AG08396 (cell line): ENCODE measurements at places on chromosomes 4 and X.

DNA sequence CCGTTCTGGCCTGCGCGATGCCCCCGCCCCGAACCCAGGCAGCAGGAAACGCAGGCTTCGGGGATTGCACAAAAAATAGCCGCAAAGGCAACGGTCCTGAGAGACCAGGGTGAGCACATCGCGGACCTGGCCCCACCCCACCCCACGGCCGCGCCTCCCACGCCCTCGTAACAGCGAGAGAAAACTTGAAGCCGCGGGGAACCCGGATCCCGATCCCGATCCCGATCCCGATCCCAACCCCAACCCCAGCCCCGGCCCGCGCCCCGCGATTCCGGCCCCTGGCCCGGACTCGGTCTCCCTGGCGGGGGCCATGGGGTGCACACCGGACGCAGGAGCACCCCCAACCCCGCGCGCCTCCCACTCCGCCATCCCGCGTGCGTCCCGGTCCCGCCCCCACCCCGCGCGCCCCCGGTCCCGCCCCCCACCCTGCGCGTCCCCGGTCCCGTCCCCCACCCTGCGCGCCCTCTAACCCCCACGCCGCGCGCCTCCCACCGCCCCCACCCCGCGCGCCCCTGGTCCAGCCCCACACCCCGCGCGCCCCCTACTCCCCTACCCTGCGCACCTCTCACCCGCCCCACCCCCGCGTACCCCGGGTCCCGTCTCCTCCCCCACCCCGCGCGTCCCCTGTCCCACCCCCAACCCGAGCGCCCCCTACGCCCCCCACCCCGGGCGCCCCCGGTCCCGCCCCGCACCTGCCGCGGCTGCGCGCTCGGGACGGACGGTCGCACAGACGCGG, 29.0 kb downstream of the NOP14 start:
- DNase-seq: peak; percentile 80

DNA sequence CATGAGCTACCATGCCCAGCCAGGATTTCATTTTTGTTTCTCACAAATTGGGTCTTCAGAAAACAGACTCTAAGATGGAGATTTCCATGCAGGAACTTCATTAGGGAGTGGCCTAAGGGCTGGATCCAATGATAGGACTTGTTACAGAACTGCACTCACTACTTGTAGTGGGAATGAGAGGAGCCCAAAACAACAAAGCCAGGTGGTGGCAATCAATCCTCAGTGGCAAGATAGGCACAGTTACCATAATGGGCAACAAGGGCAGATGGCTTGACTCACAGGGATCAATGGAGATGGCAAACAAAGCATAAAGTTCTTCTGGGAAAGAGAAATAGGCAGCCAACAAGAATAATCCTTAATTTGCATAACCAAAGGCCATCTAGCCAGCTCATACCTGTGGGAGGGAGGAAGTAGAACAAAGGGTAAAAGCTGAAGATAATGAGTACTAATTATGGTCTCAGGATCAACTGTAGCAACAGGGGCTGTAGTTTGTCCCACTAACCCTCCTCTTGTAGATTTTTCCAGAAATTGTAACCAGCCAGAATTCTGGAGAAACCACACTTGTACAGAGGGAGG, 72.8 kb upstream of the MAPK10 start:
- DNase-seq: no peak

GRCh38 chr4:14783011-14783877, 219.0 kb upstream of the CPEB2 start:
- no peak for DNase-seq

DNA sequence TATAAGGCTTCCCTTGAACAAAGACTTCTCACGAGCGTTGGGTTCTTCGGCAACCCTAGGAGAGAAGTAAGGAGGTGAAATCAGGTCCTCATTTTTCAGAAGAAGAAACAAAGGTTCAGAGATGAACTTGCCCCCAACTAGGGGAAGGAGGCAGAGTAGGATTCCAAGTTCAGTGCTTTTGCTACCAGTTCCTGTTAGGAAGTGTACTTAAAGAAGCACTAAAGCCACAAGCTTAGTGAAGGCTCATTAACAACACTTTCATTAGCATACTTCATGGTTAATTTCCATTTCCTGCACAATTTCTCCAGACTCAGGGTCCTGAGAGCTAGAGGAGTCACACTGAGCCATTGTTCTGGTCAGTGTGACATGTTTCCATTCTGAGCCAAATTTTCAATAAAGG, 52.1 kb downstream of the VSIG4 start:
- DNase-seq: no peak

GRCh38 chrX:78687586-78687985, 28.5 kb upstream of the RTL3 start:
- no peak for DNase-seq

DNA sequence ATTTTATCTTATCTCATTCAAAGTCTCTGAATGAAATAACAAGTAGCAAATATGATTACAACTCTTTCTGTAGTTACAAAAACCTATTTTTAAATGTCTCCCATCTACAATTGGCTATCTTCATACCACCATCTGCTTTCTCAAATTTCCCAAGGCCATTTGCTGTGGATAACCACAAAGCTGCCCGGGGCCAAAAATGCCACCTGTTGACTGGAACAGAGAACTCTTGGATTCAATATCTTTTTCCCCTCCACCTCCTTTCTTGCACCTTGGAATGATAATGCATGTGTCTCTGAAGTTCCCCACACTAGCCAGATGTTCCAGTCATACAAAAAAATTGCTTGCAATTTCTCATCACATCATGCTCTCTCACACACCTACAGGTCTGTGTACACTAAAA, 93.3 kb upstream of the SCML1 start:
- DNase-seq: no peak

- DNase-seq: no peak
These were observed 63.5 kb upstream of the PGM2 start for GRCh38 chr4:37762991-37763368.

DNA sequence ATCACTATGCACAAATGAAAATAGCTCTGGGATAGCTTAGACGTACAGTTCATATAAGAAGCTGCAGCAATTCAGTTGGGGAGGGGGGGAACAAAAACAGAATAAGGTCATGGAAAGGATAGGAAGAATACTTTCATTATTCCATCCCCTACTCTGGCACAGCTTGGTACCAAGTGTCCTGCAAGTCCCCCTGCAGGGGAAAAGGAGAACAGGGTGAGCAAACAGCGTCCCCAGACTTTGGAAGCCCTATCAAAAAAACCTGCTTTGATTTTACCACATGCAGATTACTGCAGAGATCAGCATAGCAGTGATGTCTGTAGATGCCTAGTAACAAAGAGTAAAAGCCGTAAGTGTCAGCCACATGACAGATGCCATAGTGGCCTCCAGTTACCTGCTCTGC, 209.4 kb upstream of the NEIL3 start:
- no peak for DNase-seq

- no peak for DNase-seq
These were observed 1.0 kb downstream of the PNMA3 start for GRCh38 chrX:153057281-153057680.

DNA sequence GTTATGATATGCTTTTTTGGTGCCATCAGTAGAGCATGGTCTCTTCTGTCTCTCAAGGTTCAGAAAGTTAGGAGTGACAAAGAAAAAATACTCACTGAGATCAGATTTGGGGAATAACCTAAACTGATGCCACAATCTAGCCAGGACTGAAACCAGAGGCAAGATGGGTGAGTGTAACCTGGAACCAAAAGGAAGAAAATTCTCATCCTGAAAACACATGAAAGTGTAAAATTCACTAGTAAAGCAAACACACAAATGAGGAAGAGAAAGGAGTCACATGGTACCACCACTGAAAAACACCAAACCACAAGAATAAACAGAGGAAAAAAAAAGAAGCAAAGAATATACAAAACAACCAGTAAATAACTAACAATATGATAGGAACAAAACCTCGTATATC, 96.4 kb downstream of the ANXA10 start:
- no peak for DNase-seq

GRCh38 chrX:1546691-1547251, 9.8 kb upstream of the P2RY8 start:
- DNase-seq: no peak

DNA sequence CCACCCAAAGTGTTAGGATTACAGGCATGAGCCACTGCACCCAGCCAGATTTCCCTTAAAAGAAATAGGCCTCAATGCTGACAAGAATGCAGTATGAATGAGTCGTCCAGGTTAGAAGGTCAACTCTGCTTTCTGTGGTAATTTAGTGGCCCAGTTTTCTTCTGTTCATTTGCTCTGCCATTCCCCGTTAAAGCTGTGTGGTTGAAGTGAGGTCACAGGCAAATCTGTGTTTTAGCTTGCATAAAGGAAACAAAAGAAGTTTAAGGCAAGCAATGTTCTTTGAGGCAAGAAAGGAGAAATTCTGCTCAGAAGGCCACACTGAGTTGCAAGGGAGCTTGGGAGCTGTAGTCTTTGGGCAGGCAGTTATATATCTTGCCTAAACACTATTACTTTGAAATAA, 176.8 kb downstream of the LARP7 start:
- peak; percentile 25 for DNase-seq

DNA sequence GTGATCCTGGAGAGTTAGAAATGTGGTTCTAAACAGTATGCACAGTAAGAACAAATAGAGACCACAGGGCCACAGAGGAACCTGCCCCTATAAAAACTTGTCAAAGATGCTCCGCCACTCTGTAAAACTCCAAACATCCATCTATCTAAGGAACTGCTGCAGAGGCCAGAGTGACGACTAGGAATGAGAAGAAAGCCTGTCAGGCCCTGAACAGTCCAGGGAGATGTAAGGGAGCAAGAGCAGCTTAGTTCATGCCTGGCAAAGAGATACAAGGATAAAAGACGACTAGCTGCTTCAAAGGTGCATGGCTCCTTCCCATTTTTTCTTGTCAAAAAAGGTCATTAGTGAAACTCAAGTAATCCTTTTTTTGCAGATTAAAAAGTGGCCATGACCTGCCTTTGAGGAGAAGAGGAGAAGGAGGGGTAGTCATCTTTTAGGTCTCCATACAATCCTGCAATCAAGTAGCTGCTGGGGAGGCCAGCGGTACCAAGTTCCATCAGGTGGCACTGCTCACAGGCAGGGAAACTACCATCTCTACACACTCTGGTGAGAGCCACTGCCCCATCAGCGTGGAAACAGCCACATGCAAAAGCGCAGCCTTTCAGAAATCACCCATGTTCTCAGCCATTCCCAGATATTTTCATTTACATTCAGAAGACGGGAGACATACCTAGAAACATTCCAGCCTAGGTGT, 162.1 kb downstream of the TSPAN5 start:
- no peak for DNase-seq

GRCh38 chrX:135295238-135295943, 13.9 kb upstream of the ETDC start:
- peak; percentile 16 for DNase-seq

GRCh38 chrX:87808576-87809243, 291.1 kb downstream of the KLHL4 start:
- no peak for DNase-seq

DNA sequence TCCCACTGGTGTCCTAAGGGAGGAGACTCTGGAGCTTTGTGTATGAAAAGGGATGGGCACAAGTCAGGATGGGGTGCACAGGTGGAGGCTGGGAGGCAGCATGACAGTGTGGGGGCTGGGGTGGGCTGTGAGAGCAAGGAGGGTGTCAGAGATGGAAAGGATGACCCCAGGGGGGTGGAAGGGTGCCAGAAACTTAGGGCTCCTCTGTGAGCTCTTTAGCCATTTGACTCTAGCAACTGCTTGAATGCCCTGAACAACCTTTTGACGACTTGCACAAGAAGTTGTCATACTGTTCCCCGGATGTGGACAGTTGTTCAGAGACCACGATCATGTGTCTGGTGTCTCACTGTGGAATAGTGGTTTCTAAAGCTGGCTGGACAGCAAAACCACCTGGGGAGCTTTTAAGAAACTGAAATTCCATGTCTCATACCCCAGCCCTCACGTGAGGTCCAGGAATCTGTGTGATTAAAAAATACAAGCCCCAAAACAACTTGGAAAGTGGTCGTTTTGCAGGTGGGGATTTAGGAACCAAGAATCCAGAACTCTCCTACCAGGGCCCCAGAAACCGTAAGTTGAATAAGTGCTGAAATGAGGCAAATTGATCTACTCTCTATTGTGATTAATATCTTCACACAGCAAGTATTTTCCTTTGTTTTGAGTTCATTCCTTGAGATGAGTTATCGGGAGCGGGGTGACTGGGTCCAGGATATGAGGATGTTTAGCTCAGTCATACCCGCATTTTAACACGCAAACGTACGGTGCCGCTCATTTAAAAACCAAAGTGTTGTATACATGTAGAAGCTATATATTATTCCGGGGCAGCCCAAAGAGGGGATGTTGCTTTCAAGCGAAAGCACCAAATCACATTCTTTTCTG, 3.4 kb downstream of the RHOH start:
- no peak for DNase-seq

GRCh38 chr4:153522802-153523094, 56.6 kb downstream of the TMEM131L start:
- no peak for DNase-seq

- DNase-seq: no peak
These were observed 43.5 kb upstream of the CITED1 start for GRCh38 chrX:72349190-72349589.

DNA sequence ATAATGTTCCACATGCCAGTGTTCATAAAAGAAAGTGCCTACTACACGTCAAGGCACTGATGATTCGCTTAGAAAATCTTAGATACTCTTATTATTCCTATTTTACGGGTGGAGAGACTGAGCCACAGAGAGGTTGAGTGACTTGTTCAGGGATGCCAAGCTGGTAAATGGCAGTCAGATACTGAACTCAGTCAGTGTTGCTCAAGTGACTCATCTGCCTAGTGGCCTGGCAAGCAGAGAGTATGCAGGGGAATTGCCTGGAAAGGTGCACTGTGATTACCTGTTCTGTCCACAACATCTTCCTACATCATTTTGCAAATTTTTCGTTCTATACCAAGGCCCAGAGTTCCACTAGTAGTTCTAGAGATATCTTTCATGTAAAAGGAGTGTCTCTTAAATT, 68.4 kb downstream of the RAPGEF2 start:
- no peak for DNase-seq

DNA sequence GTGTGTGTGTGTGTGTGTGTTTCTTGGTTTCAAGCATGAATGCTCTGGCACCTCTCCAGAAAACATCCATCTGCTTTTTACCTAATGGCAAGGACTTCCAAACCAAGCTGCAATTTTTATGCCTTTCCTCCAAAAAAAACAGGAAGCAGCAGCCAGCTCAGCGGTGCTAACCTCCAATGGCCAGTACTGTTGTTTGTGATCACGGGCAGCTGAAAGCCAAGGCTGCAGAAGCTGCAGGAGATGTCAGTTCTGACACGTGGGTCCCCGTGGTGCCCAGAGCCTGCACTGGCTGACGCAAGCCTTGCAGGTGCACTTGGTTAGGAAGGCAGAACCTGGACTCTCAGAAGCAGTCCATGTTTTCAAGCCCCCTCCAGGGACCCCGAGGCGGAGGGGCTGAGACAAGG, 313.6 kb upstream of the DDX53 start:
- no peak for DNase-seq

DNA sequence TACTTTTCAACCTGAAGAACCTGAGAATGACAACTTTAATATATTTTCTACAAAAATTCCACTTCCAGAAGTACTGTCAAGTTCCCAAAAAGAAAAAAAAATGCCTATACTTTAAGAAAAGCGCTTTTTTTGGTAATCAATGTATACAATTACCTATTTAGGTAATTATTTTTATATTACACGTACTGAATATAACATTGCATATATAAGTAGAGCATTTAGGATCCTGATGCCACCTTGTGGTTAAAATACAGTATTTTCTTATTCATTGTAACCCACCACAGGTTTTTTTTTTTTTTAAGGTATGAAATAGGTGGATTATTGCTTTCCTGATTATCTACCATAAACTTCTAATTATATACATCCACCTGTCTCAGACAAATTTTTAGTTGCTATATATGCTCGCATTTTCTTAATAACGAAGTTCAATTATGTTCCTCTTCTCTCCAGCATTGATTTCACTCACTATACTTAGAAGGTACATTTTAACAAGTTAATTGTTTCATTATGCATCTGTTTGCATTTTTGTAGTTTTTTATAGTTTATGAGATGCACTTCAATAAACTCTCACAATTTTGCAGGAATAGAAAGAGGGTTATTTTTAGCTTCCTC, 5.2 kb downstream of the MAP9 start:
- no peak for DNase-seq
